ENCODE measurements at places on chromosomes 12 and 14. TPM values are rescaled to one million over a fixed set of nuclear protein-coding genes. Genes with fewer than 3 reads are reported as not detected.

Gene ESR2
- not detected for total RNA-seq

Gene GPR65
- total RNA-seq = under 0.01 TPM

Gene FITM1
- 0.37 TPM for total RNA-seq

Gene ANKS1B
- 14.3 TPM for total RNA-seq

Gene ZC2HC1C
- total RNA-seq = 0.98 TPM

Gene RHEBL1
- 0.39 TPM for total RNA-seq

Gene PTCSC3
- not detected for total RNA-seq

Gene PRB4
- not detected for total RNA-seq

Gene CMKLR1
- 7.0 TPM for total RNA-seq

Gene NABP2
- total RNA-seq = 31.3 TPM

Gene HHIPL1
- 1.8 TPM for total RNA-seq

Gene USP15
- 60.8 TPM for total RNA-seq

Gene A2M
- 1.2 TPM for total RNA-seq

Gene RTN1
- under 0.01 TPM for total RNA-seq

Gene CAPZA3
- total RNA-seq = not detected

Gene DDX23
- 51.8 TPM for total RNA-seq

Gene TEX52
- total RNA-seq = not detected

Gene EAPP
- 30.7 TPM for total RNA-seq

Gene DDN
- under 0.01 TPM for total RNA-seq

Gene SYCP3
- total RNA-seq = 0.39 TPM

Gene RPS6KL1
- total RNA-seq = 0.37 TPM
